Left ventricle myocardium inferior (tissue), 1 donor: ENCODE measurements at places on chromosomes 7 and 10.
A peak's percentile ranks its signal among the peaks of the same experiment; 100 is the strongest.

DNA sequence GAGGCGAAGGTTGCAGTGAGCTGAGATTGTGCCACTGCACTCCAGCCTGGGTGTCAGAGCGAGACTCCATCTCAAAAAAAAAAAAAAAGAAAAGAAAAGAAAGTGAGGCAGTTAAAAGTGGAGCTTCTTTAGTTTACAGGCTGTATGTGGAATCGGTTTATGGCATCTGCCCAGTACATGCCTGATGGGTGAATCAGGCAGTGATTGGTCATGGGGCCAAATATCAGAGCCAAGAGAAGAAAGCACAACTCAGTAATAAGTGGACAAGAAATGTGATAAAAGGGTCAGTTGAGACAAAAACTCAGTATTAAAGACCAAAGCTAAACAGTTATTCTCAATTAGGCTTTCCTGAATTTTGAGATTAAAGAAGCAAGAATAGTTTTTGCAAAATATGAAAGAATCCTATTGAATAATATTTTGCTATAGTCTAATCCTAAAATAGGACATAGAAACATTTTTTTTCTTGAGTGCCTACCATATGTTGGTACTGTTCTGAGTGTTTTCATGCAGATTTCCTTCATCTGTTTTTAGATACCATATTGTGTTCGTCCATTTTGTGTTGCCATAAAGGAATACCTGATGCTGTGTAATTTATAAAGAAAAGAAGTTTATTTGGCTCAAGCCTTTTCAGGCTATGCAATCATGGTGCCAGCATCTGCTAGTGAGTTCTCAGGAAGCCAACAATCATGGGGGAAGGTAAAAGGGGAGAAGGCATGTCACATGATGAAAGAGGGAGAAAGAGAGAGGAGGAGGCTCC lies 14.4 kb downstream of the CDC14C start:
- no peak for DNase-seq

DNA sequence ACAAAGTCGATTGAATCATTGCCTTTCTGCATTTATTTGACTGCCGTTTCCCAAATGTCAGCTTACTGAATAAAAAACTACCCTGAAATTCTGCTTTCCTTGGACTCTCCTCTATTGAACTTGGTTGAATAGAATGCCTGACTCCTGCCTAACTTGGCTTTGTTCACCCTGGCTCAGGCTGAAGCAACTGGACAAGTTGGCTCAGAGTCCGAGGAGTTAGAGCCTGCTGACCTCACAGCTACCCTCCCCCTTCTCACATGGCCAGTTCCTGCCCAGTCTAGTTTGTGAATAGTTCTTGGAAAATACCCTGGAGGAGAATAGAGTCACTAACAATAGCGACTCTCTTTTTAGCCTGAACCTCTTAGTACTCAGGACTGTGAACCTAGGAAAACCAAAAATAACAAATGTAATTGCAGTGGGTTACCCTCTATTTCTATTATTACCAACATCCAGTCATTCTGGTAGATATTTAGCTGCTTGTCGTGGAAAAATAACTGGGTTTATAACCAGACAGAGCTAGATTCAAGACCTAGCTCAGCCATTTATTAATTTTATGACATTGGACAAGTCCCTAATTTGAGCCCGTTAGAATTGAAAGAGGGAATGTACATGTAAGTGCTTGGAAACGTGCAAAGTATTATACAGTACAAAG lies 17.3 kb upstream of the NRBF2 start:
- DNase-seq, result peak; percentile 77

DNA sequence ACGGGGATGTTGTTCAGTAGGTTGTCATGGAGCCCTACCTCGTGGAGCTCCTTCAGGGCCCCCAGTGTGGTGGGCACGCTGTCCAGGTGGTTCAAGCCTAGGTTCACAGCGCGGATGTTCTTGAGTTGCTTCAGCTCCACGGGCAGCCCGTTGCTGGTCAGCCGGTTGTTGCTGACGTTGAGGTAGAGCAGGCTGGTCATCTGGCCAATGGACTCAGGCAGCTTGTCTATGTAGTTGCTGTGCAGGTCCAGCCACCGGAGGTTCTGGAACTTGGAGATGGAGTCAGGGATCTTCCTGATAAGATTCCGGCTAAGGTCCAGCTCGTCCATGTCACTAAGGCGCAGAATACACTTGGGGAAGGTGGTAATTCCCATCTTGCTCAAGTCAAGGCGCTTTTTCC lies 26.0 kb downstream of the LRRC18 start:
- DNase-seq, result no peak

GRCh38 chr7:4745971-4746919 lies 29.2 kb upstream of the AP5Z1 start:
- no peak for DNase-seq

DNA sequence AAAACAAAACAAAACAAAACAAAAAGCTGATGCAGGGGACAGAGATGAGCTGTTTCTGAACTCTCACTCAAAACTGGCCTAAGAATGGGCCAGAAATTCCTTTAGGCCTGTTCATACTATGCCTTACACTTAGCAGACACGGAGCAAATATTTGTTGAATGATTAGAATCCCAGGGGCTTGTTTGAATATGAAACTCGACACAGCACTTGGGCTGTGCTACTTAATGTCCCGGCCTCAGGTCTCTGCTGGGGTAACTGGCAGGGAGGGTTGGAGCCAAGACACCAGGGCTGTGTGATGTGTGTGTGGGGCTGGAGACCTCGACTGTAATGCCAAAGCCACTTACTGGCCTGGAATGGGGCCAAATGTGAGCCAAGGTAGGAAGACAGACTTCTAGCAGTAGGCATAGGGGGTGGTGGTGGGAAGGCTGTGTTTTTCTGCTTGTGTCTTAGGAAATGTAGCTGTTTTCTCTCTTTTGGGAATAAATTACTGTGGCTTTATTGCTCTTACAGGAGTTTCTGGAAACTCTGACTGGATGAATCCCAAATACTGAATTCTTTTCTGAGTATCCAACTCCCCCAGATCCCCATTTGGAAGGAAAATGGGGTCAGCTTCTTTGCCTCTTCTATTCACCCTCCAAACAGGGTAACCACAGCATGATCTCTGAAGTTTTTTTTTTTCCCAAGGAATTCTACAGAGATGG lies 66.7 kb downstream of the EMX2 start:
- DNase-seq, result peak; percentile 21

DNA sequence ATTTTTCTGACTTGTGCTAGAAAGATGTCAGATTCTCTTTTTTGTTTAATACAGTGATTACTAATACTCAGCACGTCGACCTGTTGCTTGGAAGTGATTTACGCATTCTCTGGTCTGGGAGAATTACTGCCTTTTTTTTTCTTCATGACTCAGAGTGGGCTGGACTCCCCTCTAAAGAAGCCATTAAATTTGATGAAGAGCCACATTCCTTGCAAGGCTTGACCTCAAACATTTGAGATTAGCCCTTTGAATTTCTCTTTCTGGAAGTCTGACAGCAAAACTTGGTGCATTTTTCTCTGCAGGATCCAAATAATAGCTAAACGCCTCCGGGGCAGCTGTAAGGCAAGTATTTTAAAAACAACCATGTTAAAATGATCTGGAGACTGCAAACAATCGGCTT lies 171.6 kb downstream of the GALNT17 start:
- no peak for DNase-seq

DNA sequence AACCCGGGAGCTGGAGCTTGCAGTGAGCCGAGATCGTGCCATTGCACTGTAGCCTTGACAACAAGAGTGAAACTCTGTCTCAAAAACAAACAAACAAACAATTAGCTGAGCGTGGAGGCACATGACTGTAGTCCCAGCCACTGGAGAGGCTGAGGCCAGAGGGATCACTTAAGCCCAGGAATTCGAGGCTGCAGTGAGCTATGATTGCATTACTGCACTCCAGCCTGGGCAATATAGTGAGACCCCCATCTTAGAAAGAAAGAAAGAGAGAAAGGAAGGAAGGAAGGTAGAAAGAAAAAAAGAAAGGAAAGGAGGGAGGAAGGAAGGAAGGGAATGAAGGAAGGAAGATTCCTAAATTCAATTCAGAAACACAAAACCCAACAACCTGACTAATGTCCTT lies 141.3 kb upstream of the TNRC18 start:
- no peak for DNase-seq

DNA sequence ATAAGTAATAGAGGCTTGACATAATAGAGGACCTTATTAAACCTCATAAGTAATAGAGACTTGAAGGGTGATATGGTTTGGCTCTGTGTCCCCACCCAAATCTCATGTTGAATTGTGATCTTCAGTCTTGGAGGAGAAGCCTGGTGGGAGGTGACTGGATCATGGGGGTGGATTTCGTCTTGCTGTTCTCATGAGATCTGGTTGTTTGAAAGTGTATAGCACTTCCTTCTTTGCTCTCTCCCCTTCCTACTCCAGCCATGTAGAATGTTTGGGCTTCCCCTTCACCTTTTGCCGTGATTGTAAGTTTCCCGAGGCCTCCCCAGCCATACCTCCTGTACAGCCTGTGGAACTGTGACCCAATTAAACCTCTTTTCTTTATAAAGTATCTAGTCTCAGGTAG lies 8.6 kb downstream of the KIFBP start:
- no peak for DNase-seq

DNA sequence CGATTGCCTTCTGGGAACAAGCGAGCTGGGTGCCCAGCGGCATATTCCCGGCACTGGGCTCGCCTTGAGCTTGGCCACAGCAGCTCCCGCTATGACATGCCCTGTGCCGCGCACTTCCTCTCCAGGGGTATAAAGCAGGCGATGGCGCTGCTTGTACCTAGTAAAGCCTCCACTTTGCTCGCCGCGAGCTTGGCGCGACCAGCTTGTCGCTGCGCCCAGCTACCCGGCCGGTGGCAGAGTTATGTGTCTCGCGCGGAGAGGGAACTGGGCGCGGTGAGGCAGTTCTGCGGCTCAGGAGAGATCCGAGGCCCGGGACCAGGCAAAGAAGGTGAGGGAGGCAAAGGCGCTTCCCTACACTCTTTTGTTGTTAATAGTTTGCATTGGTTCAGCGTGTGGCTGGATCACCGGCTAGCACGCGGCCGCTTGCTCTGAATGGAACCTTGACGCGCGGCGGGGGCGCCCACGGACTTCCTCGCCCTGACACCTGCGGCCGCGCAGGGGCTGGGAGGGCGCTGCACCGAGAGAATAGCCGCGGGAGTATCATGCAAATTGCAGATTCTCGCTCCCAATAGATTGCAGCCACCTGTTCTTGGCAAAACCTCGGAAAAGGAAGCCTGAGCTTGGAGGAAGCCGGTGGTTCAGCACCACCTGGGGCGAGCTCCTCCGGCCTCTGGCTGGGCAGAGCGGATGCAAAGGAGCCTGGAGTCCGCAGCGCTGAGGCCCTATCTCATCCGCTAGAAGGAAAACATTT lies 3.0 kb upstream of the BUB3 start:
- DNase-seq, result no peak

DNA sequence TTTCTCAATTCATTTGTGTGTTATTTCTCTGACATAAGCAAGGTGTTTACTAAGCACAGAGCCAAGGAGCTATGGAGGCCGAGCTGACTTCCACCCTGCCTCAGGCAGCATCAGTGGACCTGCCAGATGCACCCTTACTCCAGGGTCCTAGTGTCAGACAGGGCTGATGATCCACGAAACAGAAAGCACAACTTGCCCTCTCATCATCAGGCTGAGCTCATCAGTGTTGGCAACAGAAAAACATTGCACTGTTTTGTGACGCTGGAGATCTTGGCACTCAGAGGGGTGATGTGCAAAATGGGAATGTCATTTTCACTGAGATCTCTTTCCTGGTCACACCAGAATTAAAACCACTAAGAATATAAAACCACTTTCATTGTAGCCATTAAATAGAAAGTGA lies 201.8 kb downstream of the GLI3 start:
- DNase-seq, result no peak

GRCh38 chr7:72032934-72033333 lies 379.2 kb downstream of the CALN1 start:
- peak; percentile 25 for DNase-seq

DNA sequence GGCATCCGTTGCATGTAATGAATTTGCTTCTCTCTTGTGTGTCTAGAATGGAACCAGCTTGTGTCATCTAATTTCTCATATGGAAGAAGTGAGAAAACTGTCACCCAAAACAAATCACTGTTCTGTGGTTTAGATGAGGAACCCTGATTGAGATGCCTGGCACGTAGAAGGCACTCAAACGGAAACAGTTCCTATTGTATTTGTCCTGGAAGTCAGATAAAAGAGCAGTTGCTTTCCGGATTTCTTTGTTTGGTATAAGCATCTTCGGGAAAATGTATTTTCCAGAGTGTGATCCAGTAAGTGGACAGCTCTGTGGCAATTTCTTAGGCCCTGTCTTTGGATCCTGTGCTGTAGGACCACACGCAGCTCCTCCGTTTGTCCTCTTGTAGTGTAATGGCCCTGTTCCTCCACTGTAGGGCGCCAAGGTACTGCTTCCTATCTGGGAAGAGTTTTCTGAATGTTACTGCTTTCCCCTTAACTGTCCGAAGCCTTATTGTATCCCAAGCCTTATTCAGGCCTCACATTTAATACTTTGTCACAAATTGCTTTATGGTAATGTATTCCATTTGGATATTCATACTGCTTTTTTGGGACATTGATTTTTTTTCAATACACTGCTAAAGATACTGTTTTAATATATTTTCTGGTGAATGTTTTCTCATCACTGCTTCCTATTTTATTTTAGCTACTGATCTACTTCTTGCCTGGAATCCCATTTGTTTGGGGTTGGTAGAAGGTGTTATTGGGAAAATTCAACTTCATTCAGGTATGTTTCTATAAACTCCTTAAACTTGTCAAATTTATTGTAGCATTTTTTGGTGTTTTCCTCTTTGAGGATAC lies 24.8 kb downstream of the INPP5F start:
- peak; percentile 44 for DNase-seq

- no peak for DNase-seq
Measured at GRCh38 chr10:102604439-102604841, 39.8 kb upstream of the TRIM8 start.

DNA sequence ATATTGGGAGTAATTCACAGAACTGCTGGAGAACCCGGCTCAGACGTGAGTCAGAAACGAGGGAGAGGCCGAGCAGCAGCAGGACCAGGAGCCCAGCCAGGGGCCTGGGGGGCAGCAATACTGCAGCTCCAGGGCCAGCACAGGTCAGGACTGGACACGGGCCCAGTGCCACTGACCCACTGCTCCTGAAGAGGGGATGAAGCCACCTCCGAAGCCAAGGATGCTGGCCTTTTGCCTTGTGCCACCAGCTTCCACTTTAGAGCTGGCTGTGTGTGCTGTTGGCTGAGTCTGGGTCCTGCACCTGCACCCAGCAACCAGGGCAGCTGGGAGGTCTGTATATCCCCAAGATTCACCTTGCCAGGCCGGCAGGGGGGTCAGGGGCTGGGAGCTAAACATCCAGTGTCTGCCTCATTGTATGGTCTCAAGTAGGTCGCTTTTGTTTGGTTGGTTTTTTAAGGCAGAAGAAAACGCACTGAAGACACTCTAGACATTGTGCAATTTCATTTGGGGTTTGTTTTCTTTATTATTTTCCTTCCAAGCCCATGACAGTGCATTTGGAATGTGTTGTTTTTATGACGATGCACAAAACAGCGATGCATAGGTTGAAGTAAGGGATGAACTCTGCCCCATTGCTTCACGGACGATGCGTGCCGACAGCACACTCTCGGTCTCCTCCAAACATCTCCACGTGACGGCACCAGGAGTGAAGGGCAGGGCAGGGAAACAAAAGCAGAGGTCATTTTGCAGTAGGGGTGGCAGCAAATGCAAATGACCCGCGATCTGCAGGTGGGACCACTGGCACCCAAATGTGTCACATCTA lies 27.7 kb upstream of the INSIG1 start:
- no peak for DNase-seq

GRCh38 chr10:118753331-118754228 lies 1.2 kb downstream of the CACUL1 start:
- DNase-seq, result no peak
